ENCODE measurements at places on chromosomes 4 and X.

DNA sequence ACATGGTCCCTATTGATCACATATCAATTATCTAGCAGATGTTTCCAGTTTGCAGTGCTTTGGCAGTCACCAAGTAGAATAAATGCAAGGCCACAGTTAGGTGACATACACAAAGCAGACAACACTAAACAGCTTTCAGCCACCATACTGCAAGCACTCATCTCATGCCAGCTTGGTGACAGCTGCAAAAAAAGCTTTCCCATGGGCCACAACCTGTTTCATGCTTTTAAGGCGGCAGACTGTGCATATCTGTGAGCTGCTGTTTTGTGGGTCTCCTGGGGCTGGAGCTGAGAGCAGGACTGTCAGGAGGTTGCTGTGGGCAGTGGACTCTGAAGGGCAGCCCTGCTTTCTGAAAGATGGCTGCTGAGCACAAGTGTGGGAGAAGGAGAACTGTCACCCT, 82.6 kb downstream of the FHDC1 start:
- DNase-seq: no peak

DNA sequence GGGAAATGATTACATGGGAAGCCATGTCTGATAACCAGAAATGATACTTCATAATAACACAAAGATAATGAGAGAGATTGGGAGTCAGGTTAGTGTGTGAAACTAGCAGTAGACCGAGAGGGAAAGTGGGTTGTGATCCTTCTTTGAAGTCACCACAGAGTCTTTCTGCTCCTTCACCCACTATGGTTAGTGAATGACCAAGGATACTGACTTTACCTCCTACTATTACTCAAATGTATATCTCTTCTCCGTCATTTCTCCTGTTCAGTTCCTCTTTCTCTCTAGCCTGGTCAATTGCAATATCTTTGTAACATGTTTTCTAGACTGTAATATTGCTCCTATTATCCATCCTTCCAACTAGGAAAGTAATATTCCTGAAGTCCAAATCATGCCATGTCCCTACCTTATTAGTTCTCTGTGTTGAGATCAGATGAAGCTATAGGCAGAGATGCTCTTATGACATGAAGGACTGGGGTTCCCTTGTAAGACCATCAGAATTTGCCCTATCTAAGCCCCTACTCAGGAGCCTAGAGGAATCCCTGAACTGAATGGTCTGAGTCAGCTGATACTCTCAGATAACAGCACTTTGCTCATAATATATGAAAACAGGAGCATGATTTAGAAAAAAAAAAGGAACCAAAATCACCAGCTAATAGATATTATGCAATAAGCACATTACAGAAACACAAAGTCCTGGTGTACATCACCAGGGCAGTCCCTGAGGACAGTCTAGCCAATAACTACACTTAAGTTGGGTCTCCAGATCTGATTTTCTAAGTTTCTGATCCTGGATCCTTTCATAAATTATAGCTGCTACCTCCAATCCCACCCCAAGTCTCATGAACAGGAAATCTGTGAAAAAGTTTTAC, 81.2 kb downstream of the SHROOM3 start:
- DNase-seq: no peak

- no peak for DNase-seq
Observed at GRCh38 chr4:72997409-72997808, 72.1 kb downstream of the COX18 start.

GRCh38 chr4:79865201-79865597, 207.8 kb downstream of the ANTXR2 start:
- DNase-seq: no peak

DNA sequence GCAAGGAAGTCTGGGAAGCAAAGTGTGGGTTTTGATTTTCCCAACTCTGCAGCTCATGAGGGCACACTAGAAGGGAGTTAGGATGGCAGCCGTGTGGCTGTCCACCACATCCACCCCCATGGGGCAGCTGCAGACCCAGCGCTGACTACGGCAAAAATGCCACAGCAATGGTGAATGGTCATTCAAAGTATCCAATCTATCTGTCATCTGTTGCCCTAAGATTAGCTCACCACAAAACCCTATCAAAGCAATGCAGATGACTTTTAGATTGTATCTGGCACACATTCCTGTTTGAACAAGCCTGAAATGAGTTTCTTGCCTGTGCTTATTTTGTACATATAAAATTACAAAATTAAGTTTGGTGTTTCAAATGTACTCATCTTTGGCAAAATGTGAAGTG, 29.7 kb upstream of the HPSE start:
- no peak for DNase-seq

GRCh38 chr4:160251522-160252170, 1148.8 kb downstream of the RAPGEF2 start:
- DNase-seq: no peak

GRCh38 chr4:55524844-55525571, 21.7 kb downstream of the CLOCK start:
- DNase-seq: no peak

GRCh38 chr4:6649216-6649615, 8.7 kb downstream of the MRFAP1 start:
- DNase-seq: no peak

GRCh38 chrX:13599491-13599890, 30.1 kb downstream of the EGFL6 start:
- no peak for DNase-seq

DNA sequence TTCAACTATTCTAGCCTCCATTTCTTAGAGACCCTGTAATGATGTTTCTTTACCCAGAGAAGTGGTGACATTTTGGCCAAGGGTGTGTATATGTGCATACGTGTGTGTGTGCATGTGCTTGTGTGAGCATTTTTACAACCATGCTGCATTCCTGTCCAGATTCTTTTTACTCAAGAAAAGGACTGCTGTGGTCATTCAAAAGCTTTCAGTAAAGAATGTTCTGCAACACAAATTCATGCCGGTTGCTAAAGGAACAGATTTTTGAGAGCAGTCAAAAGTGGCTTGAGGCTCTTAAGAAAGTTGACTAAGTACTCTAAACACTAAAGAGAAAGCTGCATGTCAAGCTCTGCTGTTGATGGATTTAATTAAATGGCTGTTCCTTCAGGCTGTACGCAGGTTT, 65.0 kb upstream of the FMR1 start:
- no peak for DNase-seq

- DNase-seq: no peak
Observed at GRCh38 chrX:19072372-19072771, 49.9 kb downstream of the ADGRG2 start.

DNA sequence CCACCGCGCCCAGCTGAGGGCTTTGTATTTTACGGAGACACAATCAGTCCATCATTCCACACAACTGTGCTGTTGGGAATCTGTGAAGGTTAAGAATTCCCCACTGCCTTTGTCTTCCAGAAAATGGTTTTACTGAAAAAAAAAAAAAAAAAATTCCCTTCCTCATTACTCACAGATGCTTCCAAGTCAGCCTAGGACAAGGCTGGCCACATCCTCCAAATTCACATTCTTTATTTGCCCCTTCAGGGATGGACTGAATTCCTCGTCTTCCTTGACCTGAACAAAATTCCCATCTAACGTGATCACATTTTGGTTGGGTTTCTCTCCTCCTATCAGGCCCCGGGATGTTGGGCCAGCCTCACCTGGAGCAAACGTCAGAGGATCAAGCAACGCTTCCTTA, 130.3 kb downstream of the DHRSX start:
- no peak for DNase-seq

DNA sequence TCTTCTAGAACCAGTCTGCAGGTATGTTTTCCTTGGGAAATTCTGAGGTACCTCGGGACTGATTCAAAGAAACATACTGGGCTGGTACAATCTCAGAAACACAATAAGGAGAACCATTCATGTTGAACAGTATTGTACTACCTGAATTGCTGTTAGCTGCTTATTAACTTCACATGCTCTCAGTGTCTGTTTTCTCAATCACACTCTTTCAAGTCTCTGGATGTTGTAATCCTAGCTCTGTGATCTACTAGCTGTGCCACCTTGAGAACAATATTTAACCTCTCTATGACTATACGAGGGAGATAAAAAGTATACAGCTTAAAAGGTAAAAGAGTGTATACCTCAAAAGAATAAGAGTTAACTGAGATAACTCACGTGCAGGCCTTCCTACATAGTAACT, 10.3 kb downstream of the CCDC158 start:
- DNase-seq: no peak

GRCh38 chr4:119204916-119205315, 7.6 kb upstream of the USP53 start:
- no peak for DNase-seq

- no peak for DNase-seq
Observed at GRCh38 chr4:48570646-48571220, 80.7 kb downstream of the ZAR1 start.

- DNase-seq: no peak
Observed at GRCh38 chr4:131613086-131613823, 1535.8 kb upstream of the PCDH10 start.

GRCh38 chr4:39043861-39044363, 11.7 kb upstream of the TMEM156 start:
- DNase-seq: no peak

DNA sequence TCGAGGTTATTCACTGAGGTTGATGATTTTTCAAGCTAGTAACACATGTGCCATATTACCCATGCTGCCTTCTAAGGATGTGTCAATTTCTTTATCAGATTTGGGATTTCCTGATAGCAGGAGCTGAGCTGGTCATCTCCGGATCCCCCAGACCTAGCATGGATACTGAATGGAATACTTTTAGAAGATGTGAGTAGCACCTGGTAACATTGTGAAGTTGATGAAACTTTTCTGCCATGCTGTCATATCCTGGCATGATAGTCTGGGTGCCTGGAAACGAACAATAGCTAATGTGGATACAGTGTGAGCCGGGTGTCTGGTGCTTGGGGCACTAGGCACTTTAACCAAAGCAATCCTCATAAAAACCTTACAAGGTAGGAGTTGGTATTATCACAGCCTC, 11.0 kb upstream of the CYTL1 start:
- DNase-seq: no peak

GRCh38 chr4:3497523-3498389, 34.5 kb downstream of the LRPAP1 start:
- no peak for DNase-seq

GRCh38 chr4:120924931-120925330, 2.4 kb upstream of the PRDM5 start:
- no peak for DNase-seq

DNA sequence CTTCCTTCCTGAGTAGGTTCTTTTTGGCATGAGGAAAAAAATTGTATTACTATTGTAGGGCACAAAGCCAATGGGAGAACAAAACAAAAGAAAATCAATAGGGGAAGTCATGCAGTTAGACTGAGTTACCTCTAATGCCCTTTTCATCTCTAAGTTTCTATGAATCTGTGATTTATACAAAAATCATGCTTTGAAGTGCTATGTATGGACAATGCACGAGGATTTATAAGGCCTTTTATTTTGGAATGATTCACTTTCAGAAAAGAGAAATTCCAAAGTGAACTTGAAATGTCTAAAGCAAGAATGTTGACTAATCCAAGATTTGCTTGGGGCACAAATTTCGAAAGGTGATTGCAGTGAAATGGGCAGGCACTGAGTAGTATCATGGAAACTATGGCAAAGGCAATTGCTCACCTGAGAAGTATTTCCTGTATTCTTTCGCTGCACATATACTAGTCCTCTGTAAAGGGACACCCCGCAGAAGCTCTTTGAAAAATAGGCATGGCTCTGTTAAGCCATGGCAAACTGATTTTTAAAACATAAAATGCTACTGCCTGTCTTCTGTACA, 52.8 kb downstream of the ADGRG4 start:
- no peak for DNase-seq

DNA sequence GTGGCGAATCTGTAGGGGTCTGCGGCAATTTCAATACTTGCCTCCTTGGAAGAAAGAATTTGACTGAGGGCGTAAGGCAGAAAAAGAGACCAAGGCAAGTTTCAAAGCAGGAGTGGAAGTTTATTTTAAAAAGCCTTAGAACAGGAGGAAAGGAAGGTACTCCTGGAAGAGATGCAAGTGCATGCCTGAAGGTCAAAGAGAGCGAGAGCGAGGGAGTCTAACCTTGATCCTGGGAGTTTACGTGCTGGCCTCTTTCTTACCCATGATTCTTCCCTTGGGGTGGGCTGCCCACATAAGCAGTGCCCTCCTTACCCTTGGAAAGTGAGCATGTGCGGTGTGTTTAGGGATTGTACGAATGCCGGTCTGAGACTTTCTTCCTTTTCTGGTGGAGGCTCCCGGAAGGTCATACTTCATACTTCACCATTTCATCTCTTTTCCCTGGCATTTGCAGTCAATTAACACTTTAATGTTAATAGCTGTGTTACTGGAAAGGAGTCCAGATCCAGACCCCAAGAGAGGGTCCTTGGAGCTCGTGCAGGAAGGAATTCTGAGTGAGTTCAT, 40.0 kb downstream of the ARSD start:
- DNase-seq: no peak

DNA sequence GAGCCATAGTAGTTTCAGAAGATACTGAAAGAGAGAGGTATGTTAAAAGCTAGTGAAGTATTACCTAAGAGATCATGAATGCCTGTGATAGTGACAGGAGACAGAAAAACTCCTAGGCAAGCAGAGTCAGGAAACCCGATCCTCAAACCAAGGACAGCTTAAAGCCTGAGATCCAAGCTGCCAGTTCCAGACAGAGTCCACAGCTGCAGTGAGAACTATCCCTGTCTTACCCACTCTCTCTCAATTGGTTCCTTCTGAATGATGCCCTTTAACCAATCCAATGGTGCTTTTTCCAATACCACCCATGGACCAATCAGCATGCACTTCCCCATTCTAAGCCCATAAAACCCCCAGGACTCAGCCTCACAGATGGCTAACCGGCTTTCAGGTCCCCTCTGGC, 90.4 kb upstream of the PCDH10 start:
- DNase-seq: no peak

- peak; percentile 67 for DNase-seq
Observed at GRCh38 chr4:8133897-8134563, 24.6 kb downstream of the ABLIM2 start.

DNA sequence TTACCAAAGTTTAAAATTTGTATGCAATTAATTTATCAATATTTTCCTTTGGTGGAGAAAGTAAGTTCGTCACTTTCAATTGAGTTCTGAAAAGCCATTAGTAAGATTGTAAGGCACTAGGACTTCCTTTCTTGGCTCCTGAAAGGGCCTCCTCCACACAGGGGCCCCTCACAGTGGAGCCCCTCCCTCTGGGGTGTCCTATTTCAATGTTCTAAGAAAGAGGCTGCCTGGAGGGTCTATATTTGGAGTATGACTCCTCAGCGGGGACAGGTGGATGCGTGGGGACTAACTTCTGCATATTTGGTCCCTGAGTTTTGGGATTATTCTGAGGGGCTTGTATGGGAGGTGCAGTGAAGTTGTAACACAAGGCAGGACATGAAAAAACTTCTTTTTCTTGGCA, 1.6 kb upstream of the ARMCX4 start:
- peak; percentile 62 for DNase-seq

GRCh38 chr4:31104043-31104442, 383.9 kb downstream of the PCDH7 start:
- DNase-seq: no peak

DNA sequence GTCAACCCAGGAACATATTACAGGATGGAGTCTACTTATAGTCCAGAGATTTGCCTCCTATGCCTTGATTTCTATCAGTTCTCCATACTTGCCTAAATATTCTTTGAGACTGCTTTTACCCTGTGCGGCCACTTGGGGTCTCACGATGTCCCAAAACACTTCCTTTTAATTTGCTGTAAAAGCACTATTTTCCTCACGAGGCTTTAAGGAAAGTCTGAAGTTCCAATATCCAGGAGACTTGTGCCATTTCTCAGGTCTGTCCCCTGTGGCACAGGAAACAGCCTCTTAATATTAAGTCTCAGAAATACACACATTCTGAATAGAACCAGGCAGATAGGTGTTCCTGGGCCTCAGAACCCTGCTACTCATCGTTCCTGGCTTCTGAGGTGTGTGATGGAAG, 142.9 kb downstream of the TMEM164 start:
- DNase-seq: peak; percentile 16

Data from iPS-NIHi11 (cell line).